ENCODE measurements at places on chromosomes 2 and 18. TPM values are rescaled to one million over a fixed set of nuclear protein-coding genes. Genes with fewer than 3 reads are reported as not detected.

The CCDC74A gene
- total RNA-seq, result 14.8 TPM

The DSG4 gene
- not detected for total RNA-seq

The ITGA4 gene
- total RNA-seq, result 3.1 TPM

The MSH6 gene
- total RNA-seq, result 41.3 TPM

The NDUFV2 gene
- 257 TPM for total RNA-seq

The ATP6V1C2 gene
- total RNA-seq, result 1.0 TPM

The SLC30A3 gene
- 0.36 TPM for total RNA-seq

The SERPINB4 gene
- total RNA-seq, result not detected

The DUSP28 gene
- total RNA-seq, result 9.2 TPM

The TBC1D8 gene
- 11.3 TPM for total RNA-seq

The SEC11C gene
- 44.3 TPM for total RNA-seq

The CGREF1 gene
- 14.9 TPM for total RNA-seq

The AQP12A gene
- total RNA-seq, result not detected

The RUFY4 gene
- total RNA-seq, result 2.0 TPM

The BIN1 gene
- 50.1 TPM for total RNA-seq

The PLEKHH2 gene
- 6.5 TPM for total RNA-seq

The SMPD4 gene
- total RNA-seq, result 26.2 TPM

The PXDN gene
- total RNA-seq, result 80.9 TPM

The FKBP1B gene
- total RNA-seq, result 39.2 TPM

The MYCN gene
- total RNA-seq, result 0.31 TPM

The COL6A3 gene
- total RNA-seq, result 3.1 TPM

The MAP2 gene
- total RNA-seq, result 406 TPM

The PTPRN gene
- 0.92 TPM for total RNA-seq

The ZSWIM2 gene
- total RNA-seq, result not detected

The STAT1 gene
- total RNA-seq, result 87.0 TPM

The SERPINB2 gene
- total RNA-seq, result not detected

The ADRA2B gene
- 0.81 TPM for total RNA-seq

The TSPYL6 gene
- 0.21 TPM for total RNA-seq

The ALPG gene
- 0.21 TPM for total RNA-seq

The HOXD12 gene
- total RNA-seq, result not detected

The SERPINB3 gene
- not detected for total RNA-seq

The CDH2 gene
- total RNA-seq, result not detected

The SGPP2 gene
- total RNA-seq, result 2.5 TPM

The NGEF gene
- total RNA-seq, result 47.0 TPM

The PRSS56 gene
- 0.49 TPM for total RNA-seq

The FOXI3 gene
- 0.17 TPM for total RNA-seq

The WNT6 gene
- 0.93 TPM for total RNA-seq

The CACNB4 gene
- 7.1 TPM for total RNA-seq

The C2orf80 gene
- 15.9 TPM for total RNA-seq

The HOXD3 gene
- 34.2 TPM for total RNA-seq

The CXCR4 gene
- 24.5 TPM for total RNA-seq

Data from motor neuron (in vitro differentiated cells).